ENCODE measurements at places on chromosomes 3 and 15. TPM values are rescaled to one million over a fixed set of nuclear protein-coding genes. Genes with fewer than 3 reads are reported as not detected.

Gene TAGLN3
- total RNA-seq = 0.87 TPM

Gene CEMIP
- 613 TPM for total RNA-seq

Gene FEZF2
- total RNA-seq = not detected

Gene KCNH8
- not detected for total RNA-seq

Gene ACTC1
- total RNA-seq = not detected

Data from smooth muscle cell of trachea (primary cell).